ENCODE measurements at places on chromosomes 13 and 19.

GRCh38 chr19:45592366-45592765 is 7.8 kb upstream of the OPA3 start:
- no peak for DNase-seq

GRCh38 chr19:33064458-33064791 is 263 bp downstream of the RHPN2 start:
- no peak for DNase-seq

- DNase-seq: no peak
These were observed 30.3 kb upstream of the CEACAM1 start for GRCh38 chr19:42558450-42559150.

DNA sequence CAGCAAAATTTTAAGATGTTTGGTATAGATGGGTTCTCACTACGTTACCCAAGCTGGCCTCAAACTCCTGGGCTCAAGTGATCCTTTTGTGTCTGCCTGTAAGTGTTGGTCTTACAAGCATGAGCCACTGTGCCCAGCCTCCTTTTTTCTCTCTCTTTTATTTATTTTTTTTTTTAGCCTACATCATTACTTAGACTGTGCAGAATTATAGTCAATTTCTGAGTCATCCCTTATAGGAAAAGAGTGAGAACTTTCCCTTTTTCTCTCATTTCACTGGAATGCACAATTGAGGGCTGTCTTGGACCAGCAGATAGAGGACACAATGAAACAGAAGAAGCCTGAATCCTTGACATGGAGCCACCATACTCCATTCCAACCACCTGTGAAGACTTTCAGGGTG is 13.3 kb downstream of the TSKS start:
- no peak for DNase-seq

GRCh38 chr19:44847144-44848035 is 1.3 kb downstream of the NECTIN2 start:
- DNase-seq: peak; percentile 15

GRCh38 chr13:34931572-34931971 is 10.5 kb upstream of the NBEA start:
- no peak for DNase-seq

DNA sequence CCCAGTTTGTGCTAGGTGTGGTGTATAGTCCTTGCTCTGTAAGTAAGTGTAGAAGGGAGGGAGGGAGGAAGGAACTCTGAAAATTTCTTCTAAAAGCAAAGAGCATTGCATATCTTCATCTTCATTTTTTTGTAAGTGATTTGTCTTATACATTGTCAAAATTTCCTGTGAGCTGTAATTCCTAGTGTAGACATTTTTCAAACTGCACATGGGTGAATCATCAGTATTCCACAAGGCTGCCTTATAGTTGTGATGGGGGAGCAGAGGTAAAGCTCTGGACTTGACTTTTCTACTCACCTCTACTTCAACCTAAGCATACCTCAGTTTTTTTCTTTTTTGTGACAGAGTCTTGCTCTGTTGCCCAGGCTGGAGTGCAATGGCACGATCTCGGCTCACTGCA is 86.9 kb downstream of the CDK8 start:
- no peak for DNase-seq

- no peak for DNase-seq
These were observed 60.9 kb downstream of the GGACT start for GRCh38 chr13:100527644-100528043.

DNA sequence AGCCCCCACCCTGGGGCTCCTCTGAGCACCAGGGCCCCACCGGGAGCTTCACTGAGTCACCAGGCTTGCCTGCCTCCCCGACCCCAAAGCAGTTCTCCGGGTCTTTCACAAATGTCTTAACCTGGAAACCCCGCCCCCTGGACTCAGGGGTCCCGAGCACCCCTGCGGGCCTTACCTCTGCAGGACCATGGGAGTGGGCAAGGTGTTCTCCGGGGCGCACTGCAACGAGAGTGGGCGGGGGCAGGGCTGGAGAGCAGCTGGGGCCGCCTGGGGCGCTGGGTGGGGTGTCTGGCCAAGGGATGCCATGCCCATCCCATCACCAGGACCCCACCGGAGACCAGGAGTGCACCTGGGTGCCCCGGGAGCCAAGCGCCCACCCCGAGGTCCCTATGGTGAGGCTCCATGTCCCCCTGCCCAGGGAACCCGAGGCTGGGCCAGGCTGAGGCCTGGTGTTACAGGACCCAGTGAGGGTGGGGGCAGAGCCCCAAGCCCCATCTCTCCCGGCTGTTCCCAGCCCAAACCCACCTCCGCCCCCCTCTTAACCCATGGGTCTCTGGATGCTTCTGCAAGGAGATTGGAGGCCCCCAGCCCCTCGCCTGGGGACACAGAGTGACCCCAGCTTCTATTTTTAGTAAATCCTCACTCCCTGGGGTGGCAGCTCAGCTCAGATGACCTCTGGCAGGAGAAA is 10.9 kb downstream of the MKNK2 start:
- no peak for DNase-seq

DNA sequence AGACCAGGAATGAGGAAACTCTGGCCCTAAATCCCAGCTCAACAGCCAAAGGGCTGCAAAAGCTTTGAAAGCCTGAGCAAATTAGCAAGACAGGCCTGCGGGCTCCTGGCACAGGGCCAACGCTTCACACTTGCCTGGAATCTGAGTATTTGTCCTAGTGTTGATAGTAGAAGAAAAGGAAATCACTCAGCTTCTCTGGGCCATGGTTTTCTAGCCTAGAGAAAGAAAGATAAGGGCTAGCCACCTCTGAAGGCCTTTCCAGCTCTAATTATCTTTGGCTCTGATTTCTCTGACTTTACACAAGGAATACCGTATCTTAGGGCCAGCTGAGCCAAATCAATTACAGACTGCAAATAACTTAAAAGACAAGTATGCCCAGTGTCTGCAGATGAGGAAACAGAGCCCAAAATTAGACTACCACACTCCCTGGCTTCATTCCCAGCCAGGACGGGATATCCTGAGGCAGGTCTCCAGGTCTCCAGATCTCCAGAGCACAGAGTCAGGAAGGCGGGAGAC is 69.6 kb downstream of the STK24 start:
- DNase-seq: no peak

- DNase-seq: no peak
These were observed 19.4 kb downstream of the CLDN10 start for GRCh38 chr13:95571941-95572340.

DNA sequence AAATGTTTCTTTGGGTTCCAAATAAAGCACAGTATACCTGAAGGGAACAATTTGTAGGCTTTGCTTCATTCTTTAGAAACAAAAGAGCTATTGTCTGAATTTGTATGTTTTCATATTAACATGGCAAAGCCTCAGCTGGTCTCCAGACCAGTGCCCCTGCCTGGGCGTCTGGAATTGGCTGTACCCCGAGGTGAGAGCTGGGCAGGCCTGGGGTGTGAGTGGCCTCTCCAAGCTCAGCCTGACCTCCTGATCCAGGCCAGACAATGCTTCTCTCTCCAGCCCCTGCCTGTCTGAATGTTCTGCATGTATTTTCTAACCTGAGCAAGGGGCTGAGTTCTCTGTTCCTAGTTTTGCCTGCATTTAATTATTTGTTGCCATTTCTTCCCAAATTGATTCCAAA is 66.3 kb upstream of the MCF2L start:
- no peak for DNase-seq
